ENCODE measurements at places on chromosomes 3 and 15. TPM values are rescaled to one million over a fixed set of nuclear protein-coding genes. Genes with fewer than 3 reads are reported as not detected.

Gene EXD1
- 0.34 TPM for polyA plus RNA-seq

Gene TFDP2
- polyA plus RNA-seq: 10.0 TPM

Gene ARPP21
- polyA plus RNA-seq: not detected

Gene USP50
- polyA plus RNA-seq: not detected

Measured in A549 (cell line).